ENCODE measurements at places on chromosomes 4 and X. TPM values are rescaled to one million over a fixed set of nuclear protein-coding genes. Genes with fewer than 3 reads are reported as not detected.
A peak's percentile ranks its signal among the peaks of the same experiment; 100 is the strongest.

DNA sequence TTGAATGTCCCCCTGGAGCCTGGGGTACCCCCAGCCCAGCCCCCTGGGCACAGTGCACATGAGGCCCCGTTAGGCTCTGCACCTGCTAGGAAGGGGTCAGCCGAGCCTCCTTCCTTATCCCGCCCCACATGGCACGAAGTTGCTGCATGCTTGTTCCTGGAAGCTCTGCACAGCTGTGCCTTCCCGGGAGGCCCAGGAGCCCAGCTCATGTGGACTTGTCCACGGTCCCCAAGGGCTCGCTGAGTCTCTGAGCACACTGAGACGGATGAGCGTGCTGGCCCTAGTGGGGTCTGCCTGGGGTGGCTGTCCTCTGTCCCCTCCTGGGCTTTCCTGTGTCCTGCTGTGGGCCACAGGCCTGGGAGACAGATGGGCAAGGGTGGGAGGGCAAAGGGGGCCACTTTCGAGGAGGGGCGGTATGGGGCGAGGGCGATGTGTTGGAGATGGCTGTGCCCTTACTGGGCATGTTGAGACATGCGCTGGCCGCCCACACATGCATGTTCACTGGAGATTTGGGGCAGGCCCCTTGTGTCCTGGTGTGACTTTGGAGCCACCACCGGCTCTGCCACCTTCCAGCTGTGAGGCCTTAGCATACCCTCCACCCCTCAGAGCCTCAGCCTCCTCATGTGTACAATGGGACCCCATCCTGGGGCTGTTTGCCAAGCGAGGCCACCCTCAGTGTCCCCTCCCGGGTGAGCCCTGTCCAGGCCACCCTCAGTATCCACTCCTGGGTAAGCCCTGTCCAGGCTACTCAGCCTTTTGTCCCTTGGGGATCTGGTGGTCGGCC, 237.6 kb downstream of the AFAP1 start:
- no peaks in the 10 kb centered on the region for H3K4me1 ChIP-seq
- no peak overlapping the region for H3K27ac ChIP-seq
- no peaks in the 10 kb centered on the region for H3K27me3 ChIP-seq
- no peak overlapping the region for H3K4me3 ChIP-seq
- H3K36me3 ChIP-seq: peaks cover 7% of the 10 kb centered on the region

Gene PCDH19
- total RNA-seq: 5.7 TPM

DNA sequence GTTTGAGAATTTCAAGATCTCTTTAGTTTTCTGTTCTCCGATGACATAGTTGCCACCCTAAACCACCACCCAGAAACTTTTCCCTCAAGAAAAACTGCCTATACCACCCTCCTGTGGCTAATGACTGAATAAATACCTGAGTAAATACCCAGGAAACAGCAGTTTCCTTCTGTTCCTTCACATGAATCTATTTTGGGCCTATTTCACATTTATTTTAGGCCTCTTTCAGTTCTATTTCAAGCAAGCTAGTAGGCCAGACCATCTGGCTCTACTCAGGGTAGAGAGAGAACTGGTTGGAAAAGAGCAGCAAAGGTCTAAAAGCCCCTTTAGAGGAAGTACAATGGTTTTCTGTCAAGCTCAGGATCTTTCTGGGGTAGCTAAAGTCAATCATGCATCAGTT, 23.4 kb downstream of the ARHGEF9 start:
- DNase-seq: no peak
- H3K4me1 ChIP-seq: no peaks in the 10 kb centered on the region
- no peaks in the 10 kb centered on the region for H3K36me3 ChIP-seq
- no peak overlapping the region for H3K4me3 ChIP-seq
- peaks cover 5% of the 10 kb centered on the region for H3K27me3 ChIP-seq

DNA sequence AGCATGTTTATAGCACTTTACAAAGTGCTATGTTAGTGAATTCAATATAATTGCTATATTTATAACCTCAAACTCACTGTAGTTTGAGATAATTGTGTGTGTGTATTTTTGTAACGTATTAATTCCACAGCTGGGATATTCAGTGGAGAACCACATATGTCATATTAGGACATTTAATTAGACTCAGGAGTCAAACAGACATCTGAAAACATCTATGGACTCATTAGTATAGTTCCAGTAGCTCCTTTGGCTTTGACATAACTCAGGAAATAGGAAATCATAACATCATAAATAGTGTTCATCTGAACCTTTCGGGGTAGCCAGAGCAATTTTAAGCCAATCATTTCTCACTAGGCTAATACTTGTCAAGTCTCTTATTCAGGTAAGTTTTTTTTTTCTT, 38.8 kb downstream of the NAA11 start:
- no peaks in the 10 kb centered on the region for H3K36me3 ChIP-seq
- no peaks in the 10 kb centered on the region for H3K4me1 ChIP-seq
- no peaks in the 10 kb centered on the region for H3K27me3 ChIP-seq
- DNase-seq: no peak
- H3K4me3 ChIP-seq: no peak overlapping the region

Gene STAG2
- 71.7 TPM for total RNA-seq

Gene SUPT20HL2
- not detected for total RNA-seq

GRCh38 chr4:1367230-1367935, 20.4 kb downstream of the UVSSA start:
- H3K4me1 ChIP-seq: no peaks in the 10 kb centered on the region
- H3K27ac ChIP-seq: no peak overlapping the region
- no peak overlapping the region for H3K4me3 ChIP-seq
- H3K27me3 ChIP-seq: no peaks in the 10 kb centered on the region
- no peak for DNase-seq
- peaks cover 73% of the 10 kb centered on the region for H3K36me3 ChIP-seq

- no peak for DNase-seq
- H3K27ac ChIP-seq: no peak overlapping the region
- no peaks in the 10 kb centered on the region for H3K27me3 ChIP-seq
- no peak overlapping the region for H3K4me3 ChIP-seq
- no peaks in the 10 kb centered on the region for H3K4me1 ChIP-seq
Measured at GRCh38 chr4:101914761-101915160, 124.2 kb downstream of the BANK1 start.

Gene UGT2B11
- total RNA-seq: not detected

Gene TRPC5OS
- not detected for total RNA-seq

DNA sequence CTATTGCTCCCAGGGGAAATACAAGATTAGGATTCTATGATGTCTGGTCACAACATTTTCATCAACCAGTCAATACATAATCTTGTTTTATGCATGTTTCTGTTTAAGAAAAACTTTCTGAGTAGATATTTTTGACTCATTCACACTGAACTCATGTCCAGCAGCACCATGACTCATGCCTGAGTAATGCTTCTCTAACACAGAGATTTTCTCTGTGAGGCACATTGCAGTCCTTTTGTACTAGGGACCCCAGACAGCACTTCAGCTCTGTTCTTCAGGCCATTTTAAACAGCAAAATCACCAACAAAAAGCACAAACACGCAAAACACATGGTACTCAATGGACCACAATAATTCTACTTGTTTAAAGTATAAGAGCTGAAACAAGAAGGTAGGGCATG, 83.6 kb downstream of the MXRA5 start:
- H3K4me1 ChIP-seq: no peaks in the 10 kb centered on the region
- H3K27me3 ChIP-seq: no peaks in the 10 kb centered on the region
- no peak overlapping the region for H3K4me3 ChIP-seq
- H3K36me3 ChIP-seq: no peaks in the 10 kb centered on the region

DNA sequence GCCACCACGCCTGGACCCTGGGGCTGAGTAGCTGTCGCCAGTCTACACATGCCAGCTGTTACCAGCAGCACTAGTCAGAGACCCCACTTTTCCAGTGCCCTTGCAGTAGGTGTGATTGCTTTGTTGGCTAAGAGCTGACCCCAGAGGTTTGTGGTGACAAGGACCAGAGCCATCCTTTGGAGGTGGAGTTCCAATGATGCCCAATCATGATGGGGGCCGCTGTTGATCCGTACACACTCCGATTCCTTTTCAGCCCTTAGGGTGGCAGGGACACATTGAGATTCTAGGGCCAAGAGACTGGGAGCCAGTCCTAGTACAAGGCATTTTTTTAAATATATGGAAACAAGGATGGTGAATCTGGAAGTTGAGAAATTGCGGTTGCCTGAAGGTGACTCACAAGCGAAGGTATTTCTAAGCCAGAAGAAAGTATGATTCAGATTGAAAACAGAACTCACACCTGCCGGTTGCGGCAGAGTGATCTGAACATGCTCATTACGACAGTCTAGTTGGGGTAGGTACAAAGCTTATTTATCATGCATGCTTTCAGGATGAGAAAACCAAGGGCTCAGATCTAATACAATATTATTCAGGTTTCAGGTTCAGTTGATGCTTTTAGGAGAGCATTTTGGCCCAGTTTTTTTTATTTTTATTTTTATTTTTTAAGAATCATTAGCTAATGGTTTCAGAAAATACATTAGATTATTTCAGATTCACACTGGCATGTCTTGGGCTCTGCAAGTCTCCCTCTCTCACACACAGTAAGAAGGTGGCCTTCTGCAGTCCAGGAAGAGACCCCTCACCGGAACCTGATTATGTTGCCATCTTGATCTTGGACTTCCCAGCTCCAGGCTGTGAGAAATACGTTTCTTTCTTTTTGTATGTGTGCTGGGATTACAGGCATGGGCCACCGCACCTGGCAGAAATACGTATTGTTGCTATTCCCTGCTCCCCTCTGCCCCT, 43.4 kb downstream of the SHROOM2 start:
- H3K27ac ChIP-seq: no peak overlapping the region
- no peaks in the 10 kb centered on the region for H3K4me1 ChIP-seq
- H3K36me3 ChIP-seq: no peaks in the 10 kb centered on the region
- no peaks in the 10 kb centered on the region for H3K27me3 ChIP-seq

Gene RTL5
- total RNA-seq: 6.5 TPM

Gene MECP2
- total RNA-seq: 89.8 TPM

GRCh38 chrX:12423346-12423745, 285.1 kb downstream of the FRMPD4 start:
- H3K27ac ChIP-seq: no peak overlapping the region
- no peak overlapping the region for H3K4me3 ChIP-seq
- H3K27me3 ChIP-seq: no peaks in the 10 kb centered on the region
- H3K36me3 ChIP-seq: no peaks in the 10 kb centered on the region
- no peaks in the 10 kb centered on the region for H3K4me1 ChIP-seq

Gene SCARB2
- total RNA-seq: 129 TPM

- H3K4me3 ChIP-seq: peak within 1 kb of the TSS; percentile 42
- H3K27ac ChIP-seq: peak within 1 kb of the TSS; percentile 60
- peaks cover 8% of the 10 kb centered on the region for H3K4me1 ChIP-seq
- H3K27me3 ChIP-seq: peaks cover 28% of the 10 kb centered on the region
Measured at GRCh38 chr4:121764702-121765367, at the start of gene SMIM43. SMIM43 (minus strand) TSS chr4:121765164; CDS start chr4:121765105, 59 bp downstream.

Gene GLRA3
- total RNA-seq: not detected

GRCh38 chr4:90030202-90030601, 97.0 kb upstream of the CCSER1 start:
- DNase-seq: no peak
- H3K27ac ChIP-seq: no peak overlapping the region
- H3K4me3 ChIP-seq: no peak overlapping the region
- H3K36me3 ChIP-seq: no peaks in the 10 kb centered on the region
- H3K4me1 ChIP-seq: no peaks in the 10 kb centered on the region
